ENCODE measurements at places on chromosomes 7 and 10.

- DNase-seq = no peak
Measured at GRCh38 chr7:100897772-100898454, 2.2 kb upstream of the ACHE start.

DNA sequence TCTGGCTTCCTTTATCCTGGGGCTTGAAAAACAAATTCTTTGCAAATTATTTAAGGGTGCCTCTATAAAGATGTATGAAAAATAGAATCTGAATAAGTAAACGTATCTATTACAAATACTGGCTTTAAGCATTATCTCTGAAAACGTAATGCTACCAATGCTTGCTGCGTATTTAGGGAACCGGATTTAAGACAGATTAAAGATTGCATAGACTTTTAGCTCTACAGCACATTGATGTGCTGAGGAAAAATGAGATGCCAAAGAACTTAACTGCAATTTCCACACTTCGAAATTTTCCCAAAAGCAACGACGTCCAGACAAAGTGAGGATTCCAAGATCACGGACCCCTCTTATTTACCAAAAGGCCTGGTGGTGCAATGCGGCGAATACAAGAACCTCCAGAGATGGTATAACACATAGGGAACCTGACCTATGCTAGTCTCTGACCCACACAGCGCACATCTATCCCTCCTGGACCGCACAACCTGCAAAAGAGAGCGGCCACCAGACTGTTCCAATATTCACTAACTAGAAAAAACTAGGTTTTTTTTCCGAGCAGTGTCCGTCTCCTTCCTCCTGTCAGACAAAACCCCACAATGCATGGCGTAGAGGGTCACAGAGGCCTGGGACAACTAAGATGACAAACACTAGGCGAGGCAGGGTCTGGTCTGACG, 34.3 kb upstream of the PHF14 start:
- DNase-seq = no peak

DNA sequence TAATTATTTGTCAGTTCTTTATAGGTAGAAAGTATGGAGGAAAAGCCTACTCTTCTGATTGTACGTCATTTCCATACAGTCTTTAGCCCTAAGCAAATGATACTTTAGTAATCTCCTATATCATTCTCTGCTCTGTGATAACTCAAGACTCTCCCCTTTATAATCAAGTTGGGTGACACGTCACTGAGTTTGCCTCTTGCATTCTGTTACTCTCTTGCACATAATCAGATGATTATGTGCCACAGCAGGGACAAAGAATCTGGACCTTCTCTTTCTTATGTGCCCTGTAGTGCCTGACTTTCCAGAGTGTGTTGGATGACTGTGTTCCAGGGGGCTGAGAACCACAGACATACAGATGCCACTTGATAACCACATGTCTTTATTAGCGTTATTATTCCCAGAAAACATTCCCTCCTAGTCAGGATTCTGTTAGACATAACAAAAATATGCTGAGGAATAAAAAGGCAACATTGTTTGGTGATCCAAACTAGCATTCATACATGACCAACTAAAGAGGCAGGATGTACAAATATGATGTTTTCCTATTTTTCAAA, 116.4 kb upstream of the HGF start:
- no peak for DNase-seq

- DNase-seq = no peak
Measured at GRCh38 chr7:24536682-24537081, 36.6 kb upstream of the PALS2 start.

DNA sequence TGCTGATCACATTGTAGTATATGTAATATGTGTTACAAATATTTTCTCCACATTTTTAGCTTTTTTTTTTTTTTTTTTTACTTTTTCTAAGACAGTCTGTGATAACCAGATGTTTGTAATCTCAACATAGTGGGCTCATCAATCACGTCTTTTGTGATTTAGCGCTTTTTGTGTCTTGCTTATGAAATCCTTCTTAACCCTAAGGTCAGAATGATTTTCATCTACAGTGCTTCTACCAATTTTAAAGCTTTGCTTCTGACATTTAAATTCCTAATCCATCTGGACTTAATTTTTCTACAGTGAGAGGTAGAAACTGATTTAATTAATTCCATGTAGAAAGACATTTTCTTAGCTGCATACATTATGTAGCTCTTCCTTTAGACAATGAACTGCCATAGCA, 626.4 kb downstream of the TNS3 start:
- no peak for DNase-seq

DNA sequence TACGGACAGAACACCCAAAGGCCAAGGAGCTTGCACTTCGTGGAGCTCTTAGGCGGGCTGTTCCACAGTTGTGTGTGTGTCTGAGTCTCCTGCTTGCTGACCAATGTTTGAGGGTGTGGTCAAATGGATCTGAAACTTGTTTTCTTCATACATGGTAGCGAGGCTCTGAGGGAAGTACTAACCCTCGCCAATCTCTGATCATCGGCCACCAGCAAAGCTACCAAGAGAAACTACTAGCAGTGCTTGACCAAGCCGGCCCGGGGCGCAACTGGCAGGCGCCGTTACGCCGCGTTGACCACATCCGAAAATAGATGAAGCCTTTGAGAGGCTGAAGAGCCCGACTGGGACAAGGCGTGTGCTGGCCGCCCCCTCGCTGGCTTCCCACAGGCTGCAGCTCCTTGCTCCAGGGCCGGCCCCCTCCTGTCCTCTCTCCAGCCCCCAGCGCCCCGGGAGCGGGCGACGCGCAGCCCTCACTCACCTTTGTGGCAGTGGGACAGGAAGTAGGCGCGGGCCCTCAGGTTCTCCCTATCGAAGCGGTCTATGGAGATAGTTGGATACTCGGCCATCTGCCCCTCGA, 384 bp downstream of the DCLRE1C start:
- DNase-seq = no peak

- no peak for DNase-seq
Measured at GRCh38 chr7:711922-712380, 14.5 kb upstream of the DNAAF5 start.
